ENCODE measurements at places on chromosomes 5 and 9.

GRCh38 chr5:1835431-1835830 lies 34.2 kb downstream of the NDUFS6 start:
- no peak for DNase-seq

GRCh38 chr9:36716496-36716895 lies 143.8 kb downstream of the MELK start:
- DNase-seq = no peak

GRCh38 chr5:94784536-94785505 lies 166.4 kb downstream of the SLF1 start:
- no peak for DNase-seq

DNA sequence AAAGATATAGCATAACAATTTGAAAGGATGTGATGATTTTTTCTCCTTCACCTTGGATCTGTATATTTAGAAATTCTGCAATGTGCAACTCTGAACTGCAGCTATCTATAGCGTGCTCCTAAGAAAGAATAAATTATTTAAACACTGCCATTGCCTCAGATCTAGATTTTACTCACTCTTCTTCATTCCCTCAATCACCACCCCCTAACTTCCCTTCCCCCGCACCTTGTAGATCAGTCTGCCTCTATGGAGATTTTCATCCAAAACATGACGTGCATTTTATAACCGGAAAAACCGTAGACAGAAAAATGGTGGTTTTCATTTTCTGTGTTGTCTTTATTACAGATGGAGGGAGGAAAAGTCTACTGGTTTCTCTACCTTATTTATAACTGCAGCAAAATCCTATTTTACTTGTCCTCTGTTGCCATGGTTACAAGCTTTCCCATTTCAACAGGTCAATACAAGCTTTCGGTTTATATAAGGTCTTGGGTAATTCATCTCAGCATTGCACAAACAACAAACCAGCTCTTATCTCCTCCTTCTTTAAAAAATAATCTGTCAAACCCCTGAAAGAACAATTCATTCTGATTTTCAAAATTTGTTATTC lies 480.0 kb downstream of the TAF11L14 start:
- no peak for DNase-seq

GRCh38 chr5:6195711-6196358 lies 182.5 kb downstream of the MED10 start:
- no peak for DNase-seq

GRCh38 chr9:6733257-6733656 lies 24.5 kb upstream of the KDM4C start:
- no peak for DNase-seq

DNA sequence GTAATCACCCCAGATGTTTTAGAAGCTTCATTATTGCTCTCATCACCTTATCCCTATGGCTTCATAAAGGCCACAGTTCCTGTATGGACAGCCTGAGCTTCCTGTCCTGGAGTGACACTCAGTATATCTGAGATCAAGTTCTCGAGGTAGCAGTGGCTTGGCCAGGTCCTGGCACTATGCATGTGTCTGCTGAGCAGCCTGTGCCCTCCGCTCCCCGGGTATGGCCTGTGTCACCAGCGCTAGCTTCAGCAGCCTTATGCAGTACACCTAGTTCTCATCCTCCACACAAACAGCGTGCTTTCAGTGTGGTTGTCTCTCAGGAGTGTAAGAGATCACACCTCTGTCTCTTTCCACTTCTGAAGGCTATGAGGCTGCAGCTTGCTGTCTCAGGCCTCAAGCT lies 514.7 kb downstream of the DIRAS2 start:
- DNase-seq = no peak

DNA sequence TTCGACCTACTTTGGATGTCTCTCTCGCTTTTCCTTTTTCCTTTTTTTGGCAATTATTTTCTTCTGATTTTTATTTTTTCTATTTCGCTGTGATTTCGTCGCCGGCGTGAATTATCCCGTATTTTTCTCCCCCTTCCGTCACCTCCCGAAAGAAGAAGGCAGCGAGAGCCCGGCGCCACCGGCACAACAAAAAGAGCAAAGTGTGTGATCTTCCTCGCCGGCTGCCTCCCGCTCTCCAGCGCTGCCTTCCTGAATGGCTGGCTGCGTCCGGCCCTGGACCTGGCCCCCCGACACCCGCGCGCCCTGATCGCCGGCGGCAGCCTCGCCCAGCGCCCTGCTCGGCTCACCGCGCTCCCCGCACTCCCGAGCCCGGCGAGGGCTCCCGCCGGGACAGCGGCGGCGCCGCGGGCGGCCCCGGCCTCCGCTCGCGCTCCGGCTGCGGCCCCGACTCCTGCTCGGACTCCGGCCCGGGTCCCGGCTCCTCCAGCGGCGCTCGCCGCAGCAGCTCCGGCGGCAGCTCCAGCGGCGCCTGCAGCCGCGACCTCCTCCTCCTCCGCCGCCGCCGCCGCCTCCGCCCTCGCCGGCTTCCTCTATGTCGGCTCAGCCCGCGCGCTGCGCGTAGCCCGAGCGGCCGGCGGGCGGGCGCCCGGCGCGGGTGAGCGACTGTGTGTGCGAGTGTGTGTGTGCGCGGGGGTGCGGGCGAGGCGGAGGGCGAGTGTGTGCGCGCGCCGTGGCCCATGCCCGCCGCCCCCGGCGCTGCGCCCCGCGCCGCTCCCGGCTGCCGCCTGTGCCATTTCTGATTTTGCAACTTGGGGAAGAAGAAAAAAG lies 960 bp downstream of the NR2F1 start:
- DNase-seq = no peak

- no peak for DNase-seq
Measured at GRCh38 chr9:21989440-21990189, 4.6 kb downstream of the CDKN2A start.

DNA sequence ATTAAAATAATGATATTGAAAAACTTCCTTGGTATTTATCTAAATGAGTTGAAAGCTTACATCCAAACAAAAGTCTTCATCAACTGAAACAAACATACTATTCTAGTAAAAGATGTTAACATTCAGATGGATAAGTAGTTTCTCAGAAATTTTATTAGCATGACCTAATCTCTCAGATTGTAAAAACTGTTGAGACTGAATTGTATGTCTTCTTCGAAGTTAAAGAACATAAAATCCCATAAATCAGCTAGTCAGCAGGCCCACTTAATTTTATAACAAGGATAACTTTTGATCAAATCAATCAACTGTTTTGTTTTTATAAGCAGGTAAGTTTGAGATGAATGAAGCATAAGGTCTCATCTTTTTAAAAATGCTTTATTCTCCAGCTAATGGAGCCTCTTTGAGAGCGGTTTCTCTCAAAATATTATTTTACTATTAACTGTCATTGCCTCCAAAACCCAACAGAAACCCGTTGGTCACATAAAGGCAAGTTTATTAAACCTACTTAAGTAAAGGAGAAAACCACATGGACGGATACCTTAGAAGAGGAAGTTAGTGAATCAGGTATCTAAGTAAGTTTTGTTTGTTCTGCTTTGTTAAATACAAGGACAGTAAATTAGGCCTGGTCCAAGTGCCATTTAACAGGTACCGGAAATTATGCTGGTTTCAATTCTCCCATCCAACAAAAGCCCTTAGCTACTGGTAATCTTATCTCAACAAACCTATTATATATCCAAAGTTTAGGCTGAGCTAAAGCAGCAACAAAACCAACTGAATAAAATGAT lies 457.0 kb downstream of the PDE4D start:
- no peak for DNase-seq

DNA sequence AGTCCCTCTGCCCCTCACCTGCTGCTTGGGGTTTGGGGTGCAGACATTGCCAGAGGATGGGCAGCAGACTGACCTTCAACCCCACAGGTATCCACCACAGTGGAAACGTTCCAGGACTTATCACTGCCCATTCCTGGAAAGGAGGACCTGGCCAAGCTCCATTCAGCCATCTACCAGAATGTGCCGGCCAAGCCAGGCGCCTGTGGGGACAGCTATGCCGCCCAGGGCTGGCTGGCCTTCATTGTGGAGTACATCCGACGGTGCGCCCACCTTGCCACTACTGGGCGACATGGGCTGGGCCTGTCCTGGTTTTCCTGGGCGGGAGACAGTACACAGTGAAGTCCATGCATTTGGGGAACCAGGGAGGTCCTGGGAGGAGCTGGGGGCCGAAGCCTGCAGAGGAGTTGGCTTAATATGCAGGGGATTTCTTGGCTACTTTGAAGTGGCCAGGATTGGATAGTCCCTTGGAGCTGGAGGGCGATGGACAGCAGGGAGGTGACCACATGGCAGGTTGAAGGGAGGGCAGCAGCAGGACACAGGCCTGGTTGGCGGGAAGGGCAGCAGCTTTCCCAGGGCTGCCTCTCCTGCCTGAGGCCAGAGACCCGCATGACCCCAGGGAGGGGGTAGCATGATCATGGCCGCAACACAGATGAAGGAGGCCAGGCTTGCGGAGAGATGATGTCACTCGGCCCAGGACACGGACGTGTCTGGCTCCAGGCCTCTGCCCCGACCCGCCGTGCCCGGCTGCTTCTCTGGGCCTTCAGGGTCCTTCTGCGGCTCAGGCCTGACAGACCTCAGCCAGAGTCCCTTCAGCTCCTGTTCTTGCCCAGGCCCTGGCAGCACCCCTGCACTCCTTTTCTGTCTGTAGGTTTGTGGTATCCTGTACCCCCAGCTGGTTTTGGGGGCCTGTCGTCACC lies 34.6 kb downstream of the USP20 start:
- DNase-seq = no peak

DNA sequence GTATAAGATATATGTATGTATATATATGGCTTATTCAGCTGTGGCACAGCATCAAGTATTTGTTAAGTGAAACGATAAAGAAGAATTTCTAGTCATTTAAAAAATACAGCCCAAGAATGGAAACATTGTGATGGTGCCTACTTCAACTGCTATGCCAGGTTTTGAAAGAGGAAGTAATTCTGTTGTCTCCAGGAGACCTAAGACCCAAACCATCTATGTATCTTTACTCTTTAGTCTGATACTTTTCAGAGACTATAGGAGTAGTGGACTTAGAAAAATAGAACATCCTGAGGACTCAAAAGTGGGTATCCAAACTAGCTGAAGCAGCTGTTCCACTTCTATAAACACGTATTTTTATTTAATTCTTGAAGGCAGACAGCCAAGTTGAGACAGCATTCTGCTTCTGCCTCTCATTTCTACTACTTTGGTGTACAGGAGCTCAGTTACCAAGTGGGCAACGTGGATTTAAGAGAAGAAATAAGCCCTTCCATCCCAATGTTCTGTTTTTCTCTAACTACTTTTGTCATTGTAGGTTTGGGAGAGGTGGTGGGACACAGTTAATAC lies 110.7 kb downstream of the RPS23 start:
- DNase-seq = no peak

GRCh38 chr5:101915554-101915953 lies 380.5 kb downstream of the SLCO4C1 start:
- DNase-seq = no peak

- no peak for DNase-seq
Measured at GRCh38 chr5:75049456-75050351, 2.7 kb downstream of the GCNT4 start.

- no peak for DNase-seq
Measured at GRCh38 chr5:177389241-177390169, 5.3 kb downstream of the SLC34A1 start.

- no peak for DNase-seq
Measured at GRCh38 chr5:172757394-172758010, 13.5 kb downstream of the DUSP1 start.

DNA sequence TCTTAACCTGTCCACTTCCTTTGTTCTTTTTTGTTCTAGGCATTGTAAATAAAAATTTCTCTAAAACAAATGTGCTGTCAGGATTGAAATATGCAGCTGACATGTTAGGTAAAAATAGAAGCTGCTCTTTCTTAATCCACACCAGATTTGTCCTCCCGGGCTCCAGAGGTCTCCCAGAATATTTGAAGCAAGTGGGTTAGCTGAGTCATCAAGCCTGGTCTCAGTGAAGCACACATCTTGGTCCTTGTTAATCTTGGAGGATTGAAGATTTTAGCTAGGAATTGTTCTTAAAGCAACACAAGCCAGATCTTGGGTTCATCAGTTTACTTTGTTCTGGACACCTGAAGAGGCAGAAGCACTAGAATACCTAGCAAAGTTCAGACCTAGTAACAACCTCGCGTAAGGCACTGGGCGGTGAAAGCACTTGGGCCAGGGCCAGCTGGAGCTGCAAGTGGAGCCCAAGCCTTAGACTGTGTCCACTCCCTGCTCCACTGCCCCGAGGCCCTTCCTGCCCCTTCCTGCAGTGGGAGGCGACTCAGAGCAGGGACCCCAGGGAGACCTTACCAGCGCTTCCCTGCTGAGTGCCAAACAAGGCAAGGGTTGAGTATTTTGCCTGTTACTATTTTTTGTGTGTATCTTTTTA lies 36.5 kb downstream of the HABP4 start:
- DNase-seq = no peak

DNA sequence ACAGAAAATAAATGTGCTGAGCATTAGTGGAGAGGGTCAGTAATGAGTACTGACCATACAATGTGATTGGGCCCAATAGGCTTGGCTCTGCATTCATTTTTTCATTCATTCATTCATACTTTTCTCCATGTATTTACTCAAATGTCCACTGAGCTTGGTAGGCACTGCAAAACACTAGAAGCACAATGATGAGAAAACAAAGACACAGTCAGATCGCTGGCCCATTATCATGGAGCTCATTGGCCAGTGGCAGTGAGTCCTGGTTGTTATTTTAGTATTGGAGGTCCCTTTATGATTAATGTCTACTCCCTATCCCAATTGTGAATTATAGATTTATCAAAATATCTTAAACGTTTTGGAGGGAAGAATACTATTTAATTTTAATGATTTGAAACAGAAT lies 1079.7 kb upstream of the DMAC1 start:
- no peak for DNase-seq

- DNase-seq = no peak
Measured at GRCh38 chr9:38134611-38135237, 65.7 kb upstream of the SHB start.

GRCh38 chr9:70133253-70134208 lies 89.9 kb downstream of the MAMDC2 start:
- DNase-seq = no peak

GRCh38 chr9:124859803-124860581 lies 1.8 kb downstream of the RPL35 start:
- no peak for DNase-seq

- DNase-seq = no peak
Measured at GRCh38 chr9:124555043-124555442, 47.8 kb upstream of the NR5A1 start.

- DNase-seq = no peak
Measured at GRCh38 chr5:154368041-154368800, 77.6 kb upstream of the SAP30L start.

GRCh38 chr9:136729144-136729543 lies 13.6 kb downstream of the LCN10 start:
- DNase-seq = no peak

DNA sequence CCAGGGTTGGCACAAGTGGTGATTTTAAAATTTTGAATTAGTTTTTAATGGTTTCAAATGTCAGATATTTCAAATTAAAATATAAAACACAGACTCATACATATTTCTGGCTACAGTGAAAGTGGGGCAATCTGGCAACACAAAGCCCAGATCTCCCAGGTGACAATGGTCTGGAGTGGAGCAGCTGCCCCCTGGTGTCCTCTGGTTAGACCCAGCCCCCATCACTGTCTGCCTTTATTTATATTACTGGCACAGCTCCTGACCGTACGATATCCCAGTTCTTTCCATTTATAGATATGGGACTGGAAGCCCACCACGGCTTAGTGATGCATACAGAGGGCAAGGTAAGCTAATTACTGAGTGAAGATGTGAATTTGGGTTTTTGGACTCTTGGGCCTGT lies 37.3 kb downstream of the MACIR start:
- no peak for DNase-seq
